NCI-H82 (cell line): ENCODE measurements at places on chromosomes 1 and 21.
A peak's percentile ranks its signal among the peaks of the same experiment; 100 is the strongest.

- DNase-seq, result no peak
Observed at GRCh38 chr1:31266547-31266946, 26.9 kb upstream of the NKAIN1 start.

DNA sequence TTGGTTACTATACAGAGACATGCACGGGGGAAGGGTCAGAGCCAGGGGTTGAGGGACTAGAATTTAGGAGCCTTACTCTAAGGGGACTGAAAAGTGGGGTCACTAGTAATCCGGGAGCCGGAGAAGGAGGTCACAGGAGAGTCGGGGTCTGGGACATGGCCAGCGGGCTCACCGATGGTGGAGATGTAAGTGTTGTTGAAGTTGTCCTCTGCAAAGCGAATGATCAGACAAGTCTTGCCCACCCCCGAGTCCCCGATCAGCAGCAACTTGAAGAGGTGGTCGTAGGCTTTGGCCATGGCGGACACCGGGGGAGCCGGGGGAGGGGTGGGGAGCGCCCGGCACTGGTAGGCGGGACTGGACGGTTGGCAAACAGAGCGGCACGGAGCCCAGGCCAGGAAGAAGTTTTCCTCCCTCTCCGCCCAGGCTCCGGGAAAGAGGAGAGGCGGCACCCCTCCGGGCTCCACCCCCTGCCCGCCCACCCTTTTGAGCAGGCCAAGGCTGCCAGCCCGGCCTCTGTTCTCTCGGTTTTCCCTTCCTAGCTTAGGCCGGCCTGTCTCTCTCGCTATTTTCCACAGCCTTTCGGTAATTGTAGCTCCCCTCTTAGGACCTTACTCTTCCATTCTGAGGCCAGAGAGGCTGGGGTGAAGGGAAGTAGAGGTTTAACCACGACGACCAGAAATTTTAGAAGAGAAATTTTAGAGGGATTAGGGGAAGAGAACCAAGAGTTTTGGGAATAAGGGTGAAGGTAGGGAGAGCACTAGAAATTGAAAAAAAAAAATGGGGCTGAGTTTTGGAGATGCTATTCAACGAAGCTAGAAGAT lies at the start of gene RAB13:
Gene RAB13 (minus strand): TSS at position 399 of the 821 bp plus-strand sequence. CDS start 103 bp downstream, at position 296.
- peak; percentile 92 for DNase-seq

GRCh38 chr1:54135436-54136120 lies 17.2 kb downstream of the CDCP2 start:
- no peak for DNase-seq

- no peak for DNase-seq
Observed at GRCh38 chr1:159199901-159200300, 4.8 kb upstream of the ACKR1 start.

DNA sequence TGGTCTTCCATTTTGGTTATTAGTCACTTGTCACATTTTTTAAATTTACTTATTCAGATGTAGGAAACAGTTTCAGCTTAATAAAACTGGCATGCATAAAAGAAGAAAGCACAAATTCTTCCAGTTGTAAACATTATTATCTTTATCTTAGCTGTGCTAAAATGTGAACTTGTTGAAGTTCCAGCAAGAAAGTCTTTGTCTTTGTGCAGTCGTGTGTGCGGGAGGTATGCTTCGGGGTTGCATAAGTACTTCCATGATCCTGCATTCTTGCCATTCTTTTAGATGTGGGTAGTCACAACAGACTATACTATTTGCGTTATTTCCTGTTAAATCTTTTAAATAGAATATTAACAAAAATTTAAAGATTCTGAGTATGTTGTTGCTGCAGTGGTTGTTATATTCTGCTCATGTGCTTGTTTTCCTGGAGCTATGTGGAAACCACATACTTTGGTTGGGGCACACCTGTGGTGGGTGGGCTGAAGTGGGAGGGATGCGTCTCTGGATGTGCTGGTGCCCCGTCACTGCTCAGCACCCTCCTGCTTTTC lies 49.9 kb downstream of the CBS start:
- no peak for DNase-seq

DNA sequence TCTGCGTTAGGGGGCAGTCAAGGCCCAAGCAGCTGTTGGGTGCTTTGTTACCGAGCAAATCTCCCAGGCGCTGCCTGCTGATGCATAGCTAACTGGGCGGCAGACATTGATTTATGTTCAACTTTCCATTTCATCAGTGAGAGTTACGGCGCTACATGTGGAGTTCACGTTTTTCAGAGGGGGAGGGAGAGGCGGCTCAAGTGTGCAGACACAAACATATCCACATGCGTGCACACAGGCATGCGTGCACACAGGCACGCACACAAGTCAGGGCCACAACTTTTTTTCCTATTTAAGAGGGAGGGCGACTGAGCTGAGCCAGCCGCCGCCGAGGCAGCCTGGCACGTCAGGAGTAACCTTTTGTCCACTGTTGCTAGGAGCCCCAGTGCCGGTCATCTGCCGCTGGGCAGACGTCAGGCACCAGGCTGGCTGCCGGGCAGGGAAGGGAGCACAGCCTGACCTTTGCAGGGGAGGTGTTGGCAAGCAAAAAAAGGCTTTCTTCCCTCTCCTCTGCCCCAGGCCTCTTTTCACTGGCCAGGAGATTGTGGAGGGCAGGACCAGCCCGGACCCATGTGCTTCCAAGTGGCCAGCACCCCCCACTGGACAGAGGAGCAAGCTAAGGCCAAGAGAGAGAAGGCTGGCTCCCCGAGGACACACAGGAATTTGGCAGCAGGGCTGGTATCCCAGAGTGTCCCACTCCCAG lies 73.3 kb downstream of the MRPL37 start:
- DNase-seq, result peak; percentile 99

- peak; percentile 21 for DNase-seq
Observed at GRCh38 chr1:207495801-207496792, at the start of gene CR1. CR1 (plus strand) TSS chr1:207496157; CDS start chr1:207496268, 111 bp downstream.

GRCh38 chr1:44594353-44594752 lies 79.9 kb downstream of the TMEM53 start:
- no peak for DNase-seq

GRCh38 chr21:42515708-42516502 lies 2.3 kb downstream of the SLC37A1 start:
- DNase-seq, result no peak

- DNase-seq, result no peak
Observed at GRCh38 chr1:180026556-180026955, 71.9 kb downstream of the CEP350 start.

DNA sequence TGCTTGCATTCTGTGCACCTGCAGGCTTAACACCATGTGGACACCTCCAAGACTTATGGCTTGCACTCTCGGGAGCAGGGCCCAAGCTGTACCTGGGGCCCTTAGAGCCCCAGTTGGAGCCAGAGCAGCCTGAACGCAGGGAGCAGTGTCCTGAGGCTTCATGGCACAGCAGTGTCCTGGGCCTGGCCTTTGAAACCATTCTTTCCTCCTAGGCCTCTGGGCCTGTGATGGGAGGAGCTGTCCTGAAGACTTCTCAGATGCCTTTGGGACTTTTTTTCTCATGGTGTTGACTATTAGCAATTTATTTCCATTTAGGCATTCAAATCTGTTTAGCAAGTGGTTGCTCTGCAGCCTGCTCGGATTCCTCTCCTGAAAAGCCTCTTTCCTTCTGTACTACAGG lies 11.0 kb downstream of the RPTN start:
- no peak for DNase-seq

GRCh38 chr1:163820766-163821165 lies 499.0 kb downstream of the NUF2 start:
- DNase-seq, result no peak

DNA sequence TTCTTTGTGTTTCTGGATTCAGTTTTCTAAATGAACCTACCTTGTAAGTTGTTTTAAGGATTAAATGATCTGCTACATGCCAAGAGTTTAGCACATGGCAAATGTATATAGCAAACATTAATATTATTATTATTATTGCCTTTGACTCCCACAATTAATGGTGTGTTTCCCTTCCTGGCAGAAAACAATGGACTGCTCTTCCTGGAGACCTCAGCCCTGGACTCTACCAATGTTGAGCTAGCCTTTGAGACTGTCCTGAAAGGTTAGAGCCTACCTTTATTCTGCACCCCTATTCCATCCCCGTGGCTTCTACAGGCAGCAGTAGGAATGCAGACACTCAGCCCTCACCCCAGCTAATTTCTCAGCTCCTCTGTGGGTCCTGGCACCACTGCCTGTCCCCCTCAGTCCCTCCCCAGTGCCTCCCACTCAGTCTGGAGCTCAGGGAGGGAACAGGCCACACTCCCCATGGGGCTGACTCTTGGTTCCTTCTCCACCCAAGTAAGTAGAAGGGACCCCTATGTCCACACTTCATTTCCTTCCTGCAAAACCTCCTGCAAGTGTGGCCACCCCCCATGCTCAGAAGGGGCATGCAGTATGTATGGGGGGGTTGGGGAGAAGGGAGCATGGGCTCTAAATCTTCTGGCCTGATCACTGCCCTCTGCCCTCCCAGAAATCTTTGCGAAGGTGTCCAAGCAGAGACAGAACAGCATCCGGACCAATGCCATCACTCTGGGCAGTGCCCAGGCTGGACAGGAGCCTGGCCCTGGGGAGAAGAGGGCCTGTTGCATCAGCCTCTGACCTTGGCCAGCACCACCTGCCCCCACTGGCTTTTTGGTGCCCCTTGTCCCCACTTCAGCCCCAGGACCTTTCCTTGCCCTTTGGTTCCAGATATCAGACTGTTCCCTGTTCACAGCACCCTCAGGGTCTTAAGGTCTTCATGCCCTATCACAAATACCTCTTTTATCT lies 8.8 kb downstream of the RAB25 start:
- no peak for DNase-seq

GRCh38 chr1:227321035-227321434 lies 2.7 kb upstream of the CDC42BPA start:
- DNase-seq, result no peak

DNA sequence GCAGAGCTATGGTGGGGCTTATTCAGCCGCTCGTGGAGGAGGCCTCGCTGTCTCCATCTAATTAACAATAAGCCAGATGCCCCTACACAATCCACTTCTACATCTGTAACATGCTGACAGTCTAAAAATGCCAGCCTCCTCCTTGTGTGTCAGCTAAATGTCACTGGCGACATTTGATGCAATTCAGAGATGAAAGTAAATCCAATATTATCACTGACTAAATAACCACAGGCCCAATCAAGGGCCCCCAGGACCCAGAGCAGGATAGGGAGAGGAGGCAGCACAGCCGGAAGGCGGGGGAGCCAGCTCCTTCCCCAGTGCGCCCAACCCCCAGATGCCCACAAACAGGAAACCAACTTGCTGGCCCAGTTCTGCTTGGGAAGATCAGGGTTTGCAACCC lies 76.6 kb downstream of the DMRTA2 start:
- peak; percentile 23 for DNase-seq

- no peak for DNase-seq
Observed at GRCh38 chr1:94986783-94987182, 59.9 kb upstream of the CNN3 start.

DNA sequence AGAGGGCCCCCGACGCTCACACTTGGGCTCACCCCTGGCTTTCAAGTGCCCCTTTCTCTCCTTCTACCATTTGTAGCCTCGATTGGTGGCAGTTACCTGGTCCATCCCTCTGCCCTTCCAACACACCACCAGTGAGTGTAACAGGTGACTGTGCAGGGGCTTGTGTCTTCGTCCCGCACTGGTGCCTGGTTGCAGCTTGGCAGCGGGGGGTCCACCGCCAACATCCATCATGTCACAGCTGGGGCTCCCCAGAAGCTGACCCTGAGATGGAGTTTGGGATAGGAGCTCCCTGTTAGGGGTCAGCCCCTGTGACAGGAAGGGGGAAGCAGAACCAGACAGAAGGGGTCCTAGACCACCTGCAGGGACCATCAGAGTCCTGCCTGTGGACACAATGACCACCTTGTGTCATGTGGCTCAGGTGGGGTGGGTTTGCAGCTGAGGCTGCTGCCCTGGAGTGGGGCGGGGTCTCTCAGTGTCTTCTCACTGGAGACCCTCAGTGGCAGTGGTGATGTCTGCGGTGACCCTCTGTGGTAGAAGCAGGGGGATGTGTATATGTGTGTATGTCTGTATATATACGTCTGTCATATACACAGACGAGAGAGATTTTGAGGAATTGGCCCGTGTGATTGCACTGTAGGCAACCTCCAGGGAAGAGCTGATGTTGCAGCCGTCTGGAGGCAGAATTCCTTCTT lies 3.6 kb upstream of the CALML6 start:
- DNase-seq, result no peak

DNA sequence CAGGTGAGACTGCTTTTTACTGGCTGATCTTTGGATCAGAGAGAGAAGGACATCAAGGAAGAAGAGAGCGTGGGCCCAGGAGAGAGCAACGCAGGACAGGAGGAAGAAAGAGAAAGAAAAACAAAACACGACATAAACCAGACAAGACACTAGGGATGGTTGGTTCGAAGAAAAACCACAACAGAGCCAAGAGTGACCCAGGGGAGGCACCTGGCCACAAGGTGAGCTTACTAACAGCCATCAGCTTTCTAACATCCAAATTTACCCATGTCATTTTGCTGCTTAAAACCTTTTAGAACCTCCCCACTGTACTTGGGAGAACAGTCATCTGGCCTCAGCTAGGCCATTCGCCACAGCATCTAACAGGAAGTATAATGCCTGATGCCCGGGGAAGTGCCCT lies 57.8 kb downstream of the ARHGEF11 start:
- no peak for DNase-seq

DNA sequence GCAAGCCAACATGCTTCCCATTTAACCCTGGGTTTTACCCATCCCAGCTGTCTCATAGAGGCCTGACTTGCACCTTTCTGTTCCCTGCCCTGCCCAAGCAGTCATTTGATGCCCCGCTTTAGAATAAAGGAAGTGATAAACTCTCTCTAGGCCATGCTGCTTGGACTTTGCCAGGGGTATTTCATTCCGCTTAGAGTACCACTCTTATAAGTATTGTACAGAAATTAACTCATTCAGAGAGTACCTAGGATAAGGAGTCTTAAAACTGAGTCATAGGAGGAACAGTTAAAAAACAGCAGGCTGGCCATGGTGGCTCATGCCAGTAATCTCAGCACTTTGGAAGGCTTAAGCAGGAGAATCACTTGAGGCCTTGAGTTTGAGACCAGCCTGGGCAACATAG lies 21.0 kb upstream of the LYST start:
- no peak for DNase-seq

DNA sequence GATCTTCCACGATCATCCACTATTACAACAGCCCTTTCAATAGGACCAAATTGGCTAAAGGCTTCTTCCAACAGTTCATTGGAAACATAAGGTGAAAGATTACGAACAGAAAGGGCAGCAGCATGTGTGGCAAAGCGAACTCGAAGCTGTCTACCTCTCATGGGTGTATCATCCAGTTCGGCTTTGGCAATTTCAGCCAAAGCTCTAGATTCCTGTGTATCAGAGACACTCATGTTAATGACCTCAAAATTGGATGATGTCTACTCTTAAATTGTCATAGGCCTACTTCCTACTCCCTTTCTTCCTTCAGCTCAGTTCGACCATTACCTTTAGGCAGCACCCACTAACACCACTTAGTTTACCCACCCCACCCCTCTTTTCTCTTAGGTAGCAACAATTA lies 2.2 kb downstream of the SFPQ start:
- no peak for DNase-seq

DNA sequence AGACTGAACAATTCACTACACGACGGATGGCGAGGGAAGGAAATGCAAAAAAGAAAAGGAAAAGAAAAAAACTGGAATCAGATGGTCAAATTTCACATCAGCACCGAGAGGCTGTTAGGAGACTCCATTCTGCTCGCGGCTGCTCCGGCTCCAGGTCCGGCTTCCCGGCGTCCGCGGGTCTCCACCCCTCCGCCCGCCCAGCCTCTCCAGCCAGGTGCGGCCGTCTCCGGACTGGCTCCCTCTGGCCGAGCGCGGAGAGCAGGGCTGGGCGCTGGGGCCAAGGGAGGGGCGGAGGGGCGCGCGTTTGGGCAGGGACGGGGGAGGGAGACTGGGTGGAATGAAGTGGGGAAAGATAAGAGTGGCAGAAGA lies 332 bp downstream of the KCNJ6 start:
- peak; percentile 58 for DNase-seq
